ENCODE measurements at places on chromosomes 2 and 18.

- no peak for DNase-seq
Observed at GRCh38 chr2:72095364-72095763, 52.3 kb downstream of the CYP26B1 start.

GRCh38 chr2:83747141-83747540, 711.9 kb downstream of the SUCLG1 start:
- no peak for DNase-seq

- DNase-seq: no peak
Observed at GRCh38 chr2:171136024-171136423, 24.7 kb downstream of the TLK1 start.

GRCh38 chr18:53677480-53677879, 547.0 kb downstream of the MBD2 start:
- no peak for DNase-seq

DNA sequence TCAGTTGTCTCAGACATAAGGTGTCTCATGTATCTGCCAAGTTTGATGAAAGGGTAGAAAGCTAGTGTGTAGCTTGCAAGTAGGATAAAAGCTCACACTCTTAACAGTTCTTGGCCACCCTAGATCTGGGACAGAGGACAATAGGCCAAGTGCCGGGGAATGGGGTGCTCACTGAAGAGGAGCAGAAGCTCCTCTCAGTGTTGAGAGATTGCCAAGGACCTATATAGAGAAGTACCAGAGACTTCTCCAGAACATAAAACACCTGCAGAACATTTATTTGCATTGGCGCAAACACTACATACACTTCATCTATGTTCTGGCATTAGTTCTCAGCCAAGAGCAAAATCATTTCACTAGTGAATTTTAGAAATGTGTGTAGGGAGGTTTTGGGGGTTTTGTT, 2.9 kb upstream of the GTF3C3 start:
- DNase-seq: no peak

DNA sequence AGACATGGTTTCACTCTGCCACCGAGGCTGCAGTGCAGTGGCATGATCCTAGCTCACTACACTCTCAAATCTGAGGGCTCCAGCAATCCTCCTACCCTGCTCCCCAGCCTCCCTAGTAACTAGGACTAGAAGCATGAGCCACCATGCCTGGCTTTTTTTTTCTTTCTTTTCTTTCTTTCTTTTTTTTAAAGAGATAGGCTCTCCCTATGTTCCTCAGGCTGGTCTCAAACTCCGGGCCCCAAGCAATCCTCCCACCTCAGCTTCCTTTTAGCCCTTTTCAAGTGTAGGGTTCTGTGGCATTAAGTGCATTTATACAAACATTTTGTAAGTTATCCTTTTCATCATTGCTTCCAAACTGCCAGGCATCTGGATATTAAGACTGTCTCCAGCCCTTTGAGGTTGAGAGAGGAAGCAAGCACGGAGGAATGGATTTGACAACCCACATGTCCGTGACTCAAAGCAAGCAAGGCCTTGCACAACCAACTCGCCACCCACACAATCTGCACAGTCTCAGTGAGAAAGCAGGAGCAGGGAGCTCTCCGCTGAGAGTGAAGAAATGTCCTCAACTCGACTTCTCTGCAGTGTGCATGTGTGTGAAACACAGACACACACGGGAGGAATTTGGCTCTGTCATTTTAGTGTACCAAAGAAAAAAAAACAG, 65.6 kb downstream of the ATP8B1 start:
- DNase-seq: peak; percentile 36

DNA sequence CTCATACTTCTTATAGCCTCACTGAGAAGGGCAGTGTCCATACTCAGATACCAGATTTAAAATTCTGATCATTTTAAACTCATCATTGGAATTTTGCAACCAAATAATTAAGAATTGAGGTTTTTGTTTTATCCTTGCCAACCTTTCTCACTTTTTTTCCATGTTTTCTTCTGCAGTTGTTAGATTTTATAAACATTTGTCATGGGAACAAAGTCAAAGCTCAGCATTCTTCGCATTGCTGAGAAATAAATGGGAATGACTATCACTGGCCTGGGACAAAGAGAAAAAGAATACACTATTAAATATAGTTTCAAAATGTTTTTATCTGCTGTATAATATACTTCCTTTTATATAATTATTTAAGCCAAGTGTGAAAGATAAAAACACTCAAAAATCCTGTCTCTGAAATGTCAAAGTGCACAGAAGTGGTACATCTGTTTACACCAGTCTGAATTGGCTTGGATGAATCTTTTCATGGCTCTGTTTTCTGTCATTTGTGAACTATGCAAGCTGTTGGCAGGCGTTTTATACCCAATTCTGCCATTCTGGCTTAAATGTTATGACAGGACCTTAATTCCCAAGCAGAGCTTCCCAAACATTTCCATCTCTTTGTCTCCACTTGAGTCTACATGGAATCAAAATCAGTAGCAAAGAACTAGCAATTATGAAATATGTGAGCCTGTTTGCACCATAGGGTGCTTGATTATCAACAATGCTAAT, 249.3 kb upstream of the SYT4 start:
- no peak for DNase-seq

DNA sequence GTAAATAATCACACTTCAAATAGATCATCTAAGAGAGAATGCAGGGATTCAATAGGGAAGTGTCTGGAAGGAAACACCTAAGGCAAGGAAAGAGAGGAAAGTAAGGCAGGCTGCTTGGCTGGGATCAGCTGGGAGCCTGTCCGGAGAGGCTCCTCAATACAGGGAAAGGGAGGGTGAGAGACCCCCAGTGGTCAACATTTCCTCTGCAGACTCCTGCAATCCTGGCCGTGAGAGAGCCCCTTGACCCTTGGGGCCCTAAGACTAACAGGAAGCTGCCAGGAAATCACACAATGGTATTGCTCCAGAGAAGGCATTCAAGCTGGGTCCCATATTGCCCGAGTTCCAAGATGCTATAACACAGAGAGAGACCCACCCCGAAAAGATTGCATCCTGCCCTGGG, 549.4 kb downstream of the NYAP2 start:
- DNase-seq: no peak

DNA sequence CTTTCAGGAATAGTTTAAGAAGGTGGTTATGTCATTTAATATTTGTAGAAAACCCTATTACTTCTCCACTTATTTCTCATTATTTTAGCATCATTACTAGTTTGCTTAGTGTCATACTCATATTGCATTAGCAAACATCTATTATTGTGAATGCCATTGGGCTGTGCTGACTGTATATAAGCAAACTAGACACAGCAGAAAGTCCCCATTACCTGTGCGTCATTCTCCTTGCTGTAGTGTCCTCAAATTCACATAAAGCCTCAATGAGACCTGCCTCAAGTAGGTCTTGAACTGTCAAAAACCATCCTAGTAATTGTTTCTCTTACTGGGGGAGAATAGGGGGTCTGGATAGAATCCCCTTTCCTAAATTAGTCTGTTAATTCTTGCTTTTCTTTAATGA, 43.6 kb downstream of the MALT1 start:
- no peak for DNase-seq

DNA sequence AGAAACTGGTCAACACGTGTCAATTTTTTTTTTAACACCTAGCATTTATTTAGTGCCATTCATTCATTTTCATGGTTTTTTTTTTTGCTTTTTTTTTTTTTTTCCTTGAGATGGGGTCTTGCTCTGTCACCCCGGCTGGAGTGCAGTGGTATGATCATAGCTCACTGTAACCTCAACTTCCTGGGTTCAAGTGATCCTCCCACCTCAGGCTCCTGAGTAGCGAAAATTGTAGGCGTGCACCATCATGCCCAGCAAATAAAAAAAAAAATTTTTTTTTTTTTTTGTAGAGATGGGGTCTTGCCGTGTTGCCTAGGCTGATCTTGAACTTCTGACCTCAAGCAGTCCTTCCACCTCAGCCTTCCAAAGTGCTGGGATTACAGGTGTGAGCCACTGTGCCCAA, 21.1 kb downstream of the USP14 start:
- DNase-seq: no peak

- DNase-seq: no peak
Observed at GRCh38 chr2:207492461-207492860, 37.3 kb upstream of the CREB1 start.

Measured in ovary (tissue), 10 donors.